ENCODE measurements at places on chromosomes 12 and 14. TPM values are rescaled to one million over a fixed set of nuclear protein-coding genes. Genes with fewer than 3 reads are reported as not detected.

Gene ADAM21
- total RNA-seq = 0.80 TPM

Gene NUAK1
- total RNA-seq = 9.8 TPM

Gene HOXC6
- 5.3 TPM for total RNA-seq

Gene RD3L
- not detected for total RNA-seq

Gene ABCC9
- total RNA-seq = 0.23 TPM
